ENCODE measurements at places on chromosomes 6 and 20.

DNA sequence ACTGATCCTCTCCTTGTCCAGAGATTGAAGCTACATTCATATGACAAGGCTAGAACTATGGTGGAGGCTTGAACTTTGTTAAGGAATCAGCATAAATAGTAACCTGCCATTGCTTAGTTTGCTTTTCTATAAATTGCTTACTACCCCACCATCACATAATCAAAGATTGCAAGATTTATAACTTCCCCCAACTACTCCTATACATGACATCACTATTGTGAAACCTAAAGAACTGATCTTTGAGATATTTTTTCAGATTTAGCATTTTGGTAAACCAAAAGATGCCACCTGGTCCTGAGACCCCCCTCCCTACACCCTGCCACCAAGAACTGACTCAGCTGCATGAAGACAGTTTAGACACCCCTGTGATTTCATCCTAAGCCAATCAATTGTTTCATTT lies 385.3 kb downstream of the CDC5L start:
- no peak for DNase-seq

DNA sequence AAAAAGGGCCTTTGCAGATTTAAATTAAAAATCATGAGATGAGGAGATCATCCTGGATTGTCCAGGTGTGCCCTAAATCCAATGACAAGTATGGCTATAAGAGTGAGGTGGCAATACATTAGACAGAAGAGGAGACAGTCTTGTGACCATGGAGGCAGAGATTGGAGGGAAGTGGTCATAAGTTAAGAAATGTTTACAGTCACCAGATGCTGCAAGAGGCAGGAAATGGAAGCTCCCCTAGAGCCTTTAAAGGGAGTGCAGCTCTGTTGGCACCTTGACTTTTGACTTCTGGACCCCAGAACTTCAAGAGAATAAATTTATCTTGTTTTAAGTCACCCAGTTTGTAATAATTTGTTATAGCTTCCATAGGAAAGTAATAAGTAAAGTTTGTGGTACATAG lies 61.1 kb downstream of the HMGN3 start:
- no peak for DNase-seq

- DNase-seq = no peak
Measured at GRCh38 chr6:11021714-11022113, 22.4 kb downstream of the ELOVL2 start.

GRCh38 chr6:12962987-12963386 lies 246.4 kb downstream of the PHACTR1 start:
- DNase-seq = no peak

GRCh38 chr20:1621316-1621715 lies 1.5 kb upstream of the SIRPB1 start:
- DNase-seq = no peak

- DNase-seq = no peak
Measured at GRCh38 chr20:44728801-44729443, 13.8 kb downstream of the CCN5 start.

GRCh38 chr20:20524756-20525155 lies 156.9 kb downstream of the INSM1 start:
- DNase-seq = no peak

- DNase-seq = no peak
Measured at GRCh38 chr6:142378138-142378875, 76.5 kb downstream of the ADGRG6 start.

Measured in stimulated activated CD4-positive, alpha-beta T cell treated with anti-CD3 and anti-CD28 coated beads, Interleukin-4, amount 100 ng/mL, for 1 hour (primary cell).